ENCODE measurements at places on chromosomes 5 and 9. TPM values are rescaled to one million over a fixed set of nuclear protein-coding genes. Genes with fewer than 3 reads are reported as not detected.

- no peak overlapping the region for H3K27ac ChIP-seq
- no peak overlapping the region for H3K4me3 ChIP-seq
- no peaks in the 10 kb centered on the region for H3K27me3 ChIP-seq
- no peak for DNase-seq
Measured at GRCh38 chr9:131618071-131618479, 72.8 kb downstream of the PRRT1B start.

DNA sequence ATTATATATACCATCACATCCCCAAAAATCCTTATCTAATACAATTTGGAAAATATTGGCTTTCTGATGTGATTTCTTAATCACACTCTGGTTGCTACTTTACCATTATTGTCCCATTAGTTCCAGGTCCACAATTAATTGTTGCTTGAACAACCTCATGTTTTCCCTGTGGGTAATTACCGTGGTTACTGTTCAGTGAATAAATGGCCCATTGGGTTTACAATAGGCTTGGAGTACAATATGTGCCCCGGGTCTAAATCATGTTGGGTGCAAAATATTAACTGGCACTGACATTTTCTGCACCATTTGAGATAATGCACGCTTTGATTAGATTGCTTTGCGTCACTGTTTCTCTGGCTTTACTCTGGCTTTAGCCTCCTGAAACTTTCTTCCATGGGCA, 163.7 kb downstream of the GABBR2 start:
- no peak overlapping the region for H3K27ac ChIP-seq
- no peak for DNase-seq
- no peaks in the 10 kb centered on the region for H3K4me1 ChIP-seq
- no peak overlapping the region for H3K4me3 ChIP-seq
- peaks cover 12% of the 10 kb centered on the region for H3K27me3 ChIP-seq

DNA sequence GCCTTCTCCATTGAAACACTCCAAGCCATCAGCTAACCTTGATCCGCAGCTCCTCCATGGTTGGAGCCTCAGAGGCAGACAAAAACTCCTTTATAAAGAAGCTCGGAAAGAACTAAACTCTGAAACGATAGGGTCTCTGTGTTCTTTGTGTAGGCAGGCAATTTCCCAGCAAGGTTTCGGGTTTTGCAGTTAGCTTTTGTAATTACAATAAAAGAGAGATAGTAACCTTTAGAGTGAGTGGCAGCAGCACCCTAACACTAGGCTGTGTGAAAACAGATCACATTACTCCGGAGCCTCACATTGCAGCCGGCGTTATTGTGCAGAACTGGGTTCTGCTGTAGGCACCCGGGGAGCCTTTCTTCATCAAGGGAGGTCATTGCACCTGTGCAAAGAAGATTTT, 115.8 kb upstream of the MAP3K1 start:
- H3K27me3 ChIP-seq: no peaks in the 10 kb centered on the region
- H3K4me1 ChIP-seq: no peaks in the 10 kb centered on the region
- DNase-seq: no peak
- H3K36me3 ChIP-seq: no peaks in the 10 kb centered on the region
- no peak overlapping the region for H3K4me3 ChIP-seq

DNA sequence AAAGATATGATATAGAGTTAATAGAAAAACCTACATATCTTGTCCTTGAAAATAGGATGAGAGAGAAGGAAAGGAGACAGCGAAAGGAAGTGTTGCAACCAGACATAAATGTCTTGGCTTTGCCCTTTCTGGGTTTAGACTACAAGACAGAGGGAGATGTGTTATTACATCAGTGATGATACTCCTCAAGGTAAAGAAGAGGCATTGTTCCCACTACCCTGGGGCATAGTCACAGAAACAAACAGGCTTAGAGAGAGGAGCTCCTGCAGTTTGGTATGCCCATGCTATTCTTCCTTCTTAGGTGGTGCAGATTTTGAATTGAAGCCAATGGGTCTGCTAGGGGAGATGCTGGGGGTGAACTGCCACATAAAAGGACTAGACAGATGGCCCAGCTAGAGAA, 166.8 kb upstream of the RFX3 start:
- no peaks in the 10 kb centered on the region for H3K27me3 ChIP-seq
- H3K27ac ChIP-seq: no peak overlapping the region
- no peak overlapping the region for H3K4me3 ChIP-seq
- H3K36me3 ChIP-seq: no peaks in the 10 kb centered on the region
- DNase-seq: no peak

DNA sequence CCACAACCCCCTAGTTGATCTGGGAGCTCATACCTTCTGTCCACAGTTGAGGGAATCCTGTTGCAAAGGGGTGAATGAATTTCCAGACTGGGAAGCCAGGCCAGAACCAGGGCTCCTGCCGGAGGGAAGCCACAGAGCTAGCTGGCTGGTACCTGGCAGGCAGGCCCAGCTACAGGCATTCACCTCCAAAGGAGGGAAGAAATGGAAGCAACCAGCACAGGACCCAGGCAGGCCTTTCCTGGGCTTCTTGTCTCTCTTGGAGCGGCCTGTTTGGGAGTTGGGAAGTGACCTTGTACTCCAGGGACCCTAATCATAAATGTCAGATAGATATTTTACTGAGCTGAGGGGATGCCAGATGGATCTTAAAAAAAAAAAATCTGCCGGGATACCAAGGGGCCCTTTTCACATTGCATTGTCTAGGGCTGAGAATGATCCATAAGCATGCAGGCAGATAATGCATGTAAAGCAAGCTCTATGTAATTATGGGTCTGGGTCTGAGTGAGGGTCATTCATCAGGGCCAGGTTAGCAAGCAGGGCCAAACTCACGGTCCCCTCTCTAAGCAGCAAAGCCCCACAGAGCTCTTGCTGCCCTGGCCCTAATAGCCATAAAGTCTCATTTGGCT, 8.4 kb downstream of the NR2F1 start:
- H3K27ac ChIP-seq: no peak overlapping the region
- no peaks in the 10 kb centered on the region for H3K4me1 ChIP-seq
- no peaks in the 10 kb centered on the region for H3K36me3 ChIP-seq
- H3K27me3 ChIP-seq: peaks cover 72% of the 10 kb centered on the region
- no peak overlapping the region for H3K4me3 ChIP-seq

GRCh38 chr5:31561946-31562345, 29.8 kb downstream of the C5orf22 start:
- DNase-seq: no peak
- H3K4me3 ChIP-seq: no peak overlapping the region
- no peaks in the 10 kb centered on the region for H3K27me3 ChIP-seq
- H3K4me1 ChIP-seq: no peaks in the 10 kb centered on the region
- peaks cover 1% of the 10 kb centered on the region for H3K36me3 ChIP-seq

GRCh38 chr5:41148448-41148847, 64.9 kb downstream of the C6 start:
- H3K27ac ChIP-seq: no peak overlapping the region
- H3K4me3 ChIP-seq: no peak overlapping the region
- H3K27me3 ChIP-seq: no peaks in the 10 kb centered on the region
- no peaks in the 10 kb centered on the region for H3K36me3 ChIP-seq

DNA sequence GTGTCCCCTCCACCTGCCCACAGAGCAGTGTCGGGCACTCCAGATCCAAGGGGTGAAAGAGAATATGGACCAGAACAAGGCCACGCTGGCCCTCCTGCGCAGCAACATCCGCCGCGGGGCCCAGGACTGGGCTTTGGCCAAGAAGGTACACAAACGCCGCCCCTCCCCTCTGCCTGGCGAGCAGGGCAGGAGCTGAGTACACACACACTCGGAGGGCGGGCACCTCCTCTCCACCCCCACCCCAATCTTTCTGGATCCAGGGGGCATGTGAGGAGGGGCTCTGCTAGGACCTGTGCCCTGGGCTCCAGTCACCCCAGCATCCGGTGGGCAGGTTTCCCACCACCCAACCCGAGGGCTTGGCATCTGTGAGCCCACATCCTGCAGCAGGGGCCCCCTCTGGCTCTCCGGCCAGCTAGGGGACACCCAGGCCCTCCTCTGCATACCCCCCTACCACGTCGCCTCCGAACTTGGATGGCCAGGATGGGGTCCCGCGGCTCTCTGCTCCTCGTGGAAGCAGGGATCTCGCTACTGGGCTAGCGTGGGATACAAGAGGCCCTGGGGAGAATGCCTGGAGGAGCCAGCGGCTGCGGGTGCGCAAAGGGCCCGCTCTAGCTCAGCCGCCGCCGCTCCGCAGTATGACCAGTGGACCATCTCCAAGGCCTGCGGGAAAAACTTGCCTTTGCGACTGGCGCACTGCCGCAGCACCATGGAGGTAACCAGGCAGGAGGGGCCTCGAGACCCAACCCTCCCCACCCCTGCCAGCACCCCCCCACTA, 3.1 kb downstream of the CCDC183 start:
- H3K4me3 ChIP-seq: peak overlapping the region; percentile 32
- no peak overlapping the region for H3K27ac ChIP-seq
- DNase-seq: no peak

DNA sequence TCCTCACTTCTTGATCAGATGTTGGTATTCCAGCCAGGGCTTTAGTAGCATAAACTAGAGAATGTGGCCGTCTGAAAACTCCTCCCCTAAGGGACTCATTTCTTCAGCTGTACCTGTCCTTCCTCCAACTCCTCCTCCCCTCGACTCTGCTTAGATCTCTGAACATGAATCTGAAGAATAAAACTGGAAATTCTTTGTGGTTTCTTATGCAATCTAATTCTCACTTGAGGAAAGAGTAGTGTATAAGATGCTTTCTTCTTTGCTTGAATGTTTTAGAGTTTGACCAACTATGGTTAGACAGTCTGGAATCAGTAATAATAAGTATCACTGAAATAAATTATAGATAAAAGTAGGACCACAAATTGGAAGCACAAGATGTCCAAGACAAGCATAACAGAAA, 128.5 kb downstream of the LRRC70 start:
- no peak for DNase-seq
- H3K36me3 ChIP-seq: no peaks in the 10 kb centered on the region
- H3K27ac ChIP-seq: no peak overlapping the region
- no peak overlapping the region for H3K4me3 ChIP-seq
- H3K4me1 ChIP-seq: no peaks in the 10 kb centered on the region

DNA sequence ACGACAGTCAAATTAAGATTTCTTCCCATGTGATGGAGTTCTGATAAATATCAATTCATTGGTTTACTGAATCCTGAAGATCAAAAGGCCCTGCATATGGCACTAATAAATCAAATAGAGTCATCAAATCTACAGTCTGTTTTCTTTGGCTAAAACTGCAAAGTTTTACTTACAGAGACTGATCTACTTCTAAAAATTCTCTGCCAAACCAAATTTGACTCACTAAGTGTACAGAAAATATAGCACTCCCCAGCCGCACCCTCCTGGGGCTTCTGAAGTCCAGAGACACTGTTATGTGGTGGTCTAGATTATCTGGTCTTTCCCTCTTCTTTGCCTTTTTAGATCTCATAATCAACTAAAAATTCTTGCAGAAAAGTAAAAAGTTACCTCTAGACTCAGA, 237.7 kb downstream of the MLLT3 start:
- H3K36me3 ChIP-seq: no peaks in the 10 kb centered on the region
- H3K27ac ChIP-seq: no peak overlapping the region
- H3K27me3 ChIP-seq: no peaks in the 10 kb centered on the region
- H3K4me1 ChIP-seq: no peaks in the 10 kb centered on the region

DNA sequence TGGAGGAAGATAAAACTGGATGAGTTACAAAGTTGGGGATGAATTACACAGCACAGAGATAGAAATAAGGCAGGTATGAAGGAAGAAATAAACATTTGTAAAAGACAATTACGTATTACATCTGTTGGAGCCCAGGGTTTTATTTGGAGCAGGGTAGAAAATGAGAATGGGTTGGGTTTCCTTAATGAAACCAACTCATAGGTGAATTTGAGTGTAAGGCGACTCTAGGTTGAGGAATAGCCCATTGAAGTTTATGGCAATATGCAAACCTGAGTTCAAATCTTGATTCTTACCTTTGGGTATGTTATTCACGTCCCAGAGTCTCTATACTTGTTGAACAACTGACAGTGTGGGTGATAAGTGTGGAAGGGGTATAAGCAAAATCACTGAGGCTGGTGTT, 422.3 kb upstream of the WWC1 start:
- H3K4me1 ChIP-seq: no peaks in the 10 kb centered on the region
- H3K36me3 ChIP-seq: peaks cover 6% of the 10 kb centered on the region
- H3K27ac ChIP-seq: no peak overlapping the region
- no peaks in the 10 kb centered on the region for H3K27me3 ChIP-seq

- H3K4me1 ChIP-seq: peaks cover 29% of the 10 kb centered on the region
- no peak for DNase-seq
- no peak overlapping the region for H3K4me3 ChIP-seq
- H3K27ac ChIP-seq: no peak overlapping the region
- H3K36me3 ChIP-seq: no peaks in the 10 kb centered on the region
- no peaks in the 10 kb centered on the region for H3K27me3 ChIP-seq
Measured at GRCh38 chr9:108600896-108601295, 254.9 kb downstream of the ACTL7B start.

DNA sequence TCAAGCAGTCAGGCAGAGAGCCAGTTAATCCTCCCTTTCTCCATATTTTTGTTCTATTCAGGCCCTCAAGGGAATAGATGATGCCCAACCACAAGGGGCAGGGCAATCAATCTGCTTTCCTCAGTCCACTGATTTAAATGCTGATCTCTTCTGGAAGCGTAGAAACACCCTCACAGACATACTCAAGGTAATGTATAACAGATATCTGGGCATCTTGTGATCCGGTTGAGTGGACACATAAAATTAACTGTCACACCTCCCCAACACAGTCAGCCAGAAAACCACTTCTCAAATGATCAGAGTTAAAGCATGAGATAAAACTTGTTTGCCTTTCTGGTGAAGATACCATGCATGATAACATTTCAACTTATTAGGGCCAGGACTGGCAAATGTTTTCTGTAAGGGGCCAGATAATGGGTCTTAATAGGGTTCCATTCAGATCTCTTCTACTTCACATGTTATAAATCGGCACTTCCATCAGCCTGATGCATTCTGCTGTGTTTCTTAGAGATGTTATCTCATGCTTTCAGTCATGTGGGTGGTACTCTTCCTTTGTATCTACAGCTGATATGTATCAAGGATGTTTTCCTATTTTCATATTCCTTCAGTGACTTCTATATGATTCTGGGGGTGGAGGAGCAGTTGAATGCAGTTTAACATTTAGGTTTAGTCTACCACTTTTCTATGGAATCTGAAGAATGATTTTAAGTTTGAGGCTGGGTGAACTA, 58.9 kb upstream of the CNTLN start:
- no peak for DNase-seq
- H3K36me3 ChIP-seq: no peaks in the 10 kb centered on the region
- H3K27ac ChIP-seq: no peak overlapping the region
- H3K4me1 ChIP-seq: no peaks in the 10 kb centered on the region
- no peaks in the 10 kb centered on the region for H3K27me3 ChIP-seq

GRCh38 chr5:78727786-78728761, 79.5 kb upstream of the LHFPL2 start:
- H3K4me3 ChIP-seq: no peak overlapping the region
- no peak for DNase-seq
- no peaks in the 10 kb centered on the region for H3K36me3 ChIP-seq

ZNF79 gene
- 6.6 TPM for polyA plus RNA-seq

SLC31A2 gene
- 122 TPM for polyA plus RNA-seq

PCDHA1 gene
- 0.03 TPM for polyA plus RNA-seq

PCDHGA3 gene
- not detected for polyA plus RNA-seq

PSMD5 gene
- 41.6 TPM for polyA plus RNA-seq

TSSK1B gene
- 0.07 TPM for polyA plus RNA-seq

FBXO10 gene
- polyA plus RNA-seq: 4.1 TPM

EXOSC2 gene
- 37.5 TPM for polyA plus RNA-seq

BTNL8 gene
- polyA plus RNA-seq: not detected

MLLT3 gene
- 15.1 TPM for polyA plus RNA-seq
